Stimulated activated memory B cell treated with anti-CD40 and anti-IgM and Interleukin-4, amounts not matched to agents 10 μg/mL and 1 μg/mL and 100 μg/mL, for 72 hours (primary cell): ENCODE measurements at places on chromosomes 11 and 22.
A peak's percentile ranks its signal among the peaks of the same experiment; 100 is the strongest.

DNA sequence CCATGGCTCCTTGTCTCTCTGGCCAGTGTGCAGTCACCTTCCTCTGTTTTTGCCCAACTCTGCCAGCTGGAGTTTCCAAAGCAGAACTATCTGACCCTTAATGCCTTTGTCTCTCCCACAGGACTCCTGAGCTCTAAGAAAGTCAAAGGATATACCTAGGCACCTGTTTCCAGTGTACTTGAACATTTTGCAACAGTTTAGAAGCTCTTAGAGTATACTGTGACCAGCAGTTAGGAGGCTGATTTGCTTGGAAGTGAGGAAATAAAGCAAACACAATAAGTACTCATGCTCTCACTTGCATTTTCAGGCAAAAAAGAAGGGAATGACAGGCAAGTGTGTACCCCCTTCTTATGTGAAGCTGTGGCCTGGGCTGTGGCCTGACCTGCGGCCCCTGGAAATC, 204.3 kb upstream of the PLET1 start:
- no peak for ATAC-seq

DNA sequence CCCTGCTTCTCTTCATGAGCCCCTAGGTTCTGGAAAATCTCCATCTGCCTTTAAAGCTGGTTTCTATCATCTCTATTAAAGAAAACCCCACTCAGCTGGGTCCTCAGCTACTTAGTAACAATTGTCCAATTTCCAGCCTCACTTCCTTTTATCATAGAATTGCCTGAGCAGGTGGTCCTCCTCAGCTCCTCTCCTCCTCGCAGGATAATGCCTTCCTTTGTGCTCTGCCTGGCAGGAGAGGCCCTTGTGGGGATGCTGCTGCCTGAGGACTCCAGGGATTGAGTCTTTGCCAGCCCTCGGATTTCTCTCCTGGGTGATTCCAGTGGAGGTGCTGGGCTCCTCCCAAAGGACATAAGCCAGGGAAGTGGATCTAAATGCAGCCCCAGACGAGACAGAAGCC, 448.3 kb downstream of the INSC start:
- ATAC-seq, result no peak

GRCh38 chr11:110434952-110435779, 5.4 kb downstream of the FDX1 start:
- ATAC-seq, result no peak

DNA sequence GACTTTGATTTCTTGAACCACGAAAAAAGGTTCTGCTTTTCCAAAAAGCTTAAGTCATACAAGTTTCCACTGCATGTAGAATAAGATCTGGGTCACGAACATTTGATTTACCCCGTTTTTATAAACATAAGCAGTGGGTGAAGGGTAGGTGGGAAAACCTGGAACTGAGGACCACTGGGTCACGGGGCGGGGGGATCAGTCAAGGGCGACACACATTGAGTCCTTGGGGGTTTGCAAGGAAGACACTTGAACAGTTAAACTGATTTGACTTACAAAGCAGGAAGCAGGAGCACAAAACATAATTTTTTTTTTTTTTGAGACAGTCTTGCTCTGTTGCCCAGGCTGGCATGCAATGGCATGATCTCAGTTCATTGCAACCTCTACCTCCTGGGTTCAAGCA, 10.9 kb downstream of the FADS3 start:
- ATAC-seq, result peak; percentile 84

- ATAC-seq, result no peak
Measured at GRCh38 chr11:122665861-122666260, 10.3 kb downstream of the UBASH3B start.

GRCh38 chr11:120682866-120683265, 171.3 kb downstream of the GRIK4 start:
- ATAC-seq, result no peak

DNA sequence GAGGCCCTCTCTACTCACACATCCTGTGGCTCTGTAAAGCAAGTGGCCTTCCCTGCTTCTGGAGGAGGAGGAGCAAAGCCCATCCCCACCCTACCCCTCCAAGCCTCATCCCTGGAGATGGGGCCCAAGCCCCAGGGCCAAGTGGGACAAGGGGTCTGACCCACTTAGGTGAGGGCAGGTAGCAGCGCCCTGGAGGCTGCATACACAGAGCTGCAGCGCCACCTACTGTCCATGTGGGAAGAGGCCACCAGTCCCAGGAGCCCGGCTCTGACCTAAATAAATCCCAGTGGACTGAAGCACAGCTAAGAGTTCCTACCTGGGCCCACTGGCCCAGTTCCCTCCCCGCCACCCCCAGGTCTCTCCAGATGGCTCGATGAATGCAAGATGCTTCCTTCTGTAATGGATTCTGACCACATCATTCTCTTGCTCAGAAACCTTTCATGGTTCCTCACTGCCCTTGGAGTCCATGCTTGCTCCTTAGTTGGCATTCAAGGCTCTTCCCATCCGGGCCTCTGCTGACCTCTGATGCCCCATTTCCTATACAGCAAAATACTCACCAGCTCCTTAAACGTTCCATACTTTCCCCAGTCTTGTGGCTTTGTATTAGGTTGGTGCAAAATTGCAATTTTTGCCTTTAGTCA, 62.1 kb downstream of the THAP12 start:
- ATAC-seq, result peak; percentile 91

DNA sequence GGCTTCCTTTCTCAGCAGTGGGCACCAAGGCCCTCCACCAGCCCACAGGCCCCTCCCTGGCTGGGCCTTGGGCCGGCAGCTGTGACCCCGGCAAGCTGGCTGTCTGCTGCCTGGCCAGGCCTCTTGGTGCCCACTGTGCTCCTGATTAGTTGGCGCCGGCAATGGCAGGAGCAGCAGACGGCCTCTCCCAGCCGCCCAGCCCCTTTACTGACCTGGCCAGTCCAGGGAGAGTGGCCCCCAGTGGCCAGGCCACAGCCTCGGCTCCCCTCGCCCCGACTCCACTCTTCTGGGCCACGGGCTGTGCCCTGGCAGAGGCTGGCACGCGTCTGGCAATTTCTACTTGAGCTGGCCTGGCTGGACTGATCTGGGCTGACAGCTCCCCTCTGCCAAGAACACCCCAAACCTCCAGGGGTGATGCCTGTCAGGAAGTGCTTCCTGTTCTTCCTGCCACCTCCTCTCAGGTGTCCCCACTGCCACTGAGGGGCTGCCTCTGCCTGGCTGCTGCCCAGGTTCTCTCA, 58.1 kb downstream of the CACNA1I start:
- no peak for ATAC-seq

GRCh38 chr11:116853461-116854073, 16.1 kb upstream of the APOA1 start:
- ATAC-seq, result peak; percentile 99

- ATAC-seq, result no peak
Measured at GRCh38 chr11:108672113-108672512, 7.2 kb downstream of the DDX10 start.

DNA sequence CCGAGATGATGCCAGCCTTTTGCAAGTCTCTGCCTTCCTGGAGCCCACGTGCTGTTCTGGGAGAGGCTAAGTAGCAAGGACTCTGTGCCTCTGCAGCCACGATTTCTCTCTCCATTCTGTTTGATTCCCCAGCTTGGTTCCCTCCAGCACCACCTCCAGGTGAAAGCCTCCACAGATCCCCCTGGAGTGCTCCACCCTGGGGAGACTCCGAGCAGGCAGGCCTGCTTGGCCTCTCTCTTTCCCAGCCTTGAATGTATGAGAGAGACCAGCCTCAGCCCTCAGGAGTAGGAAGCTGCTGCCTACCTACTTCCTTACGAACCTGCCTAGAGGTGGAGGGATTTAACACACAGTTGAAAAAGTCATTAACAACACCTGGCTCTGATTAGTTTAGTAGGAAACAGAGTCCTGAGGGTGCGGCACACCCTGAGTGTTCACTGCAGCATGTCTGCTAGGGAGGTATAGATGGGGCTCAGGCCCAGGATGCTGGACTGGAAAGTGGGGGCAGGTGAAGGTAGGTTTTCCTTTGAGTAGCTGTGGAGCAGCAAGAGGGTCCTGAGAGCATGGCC, 22.5 kb downstream of the TMPRSS5 start:
- ATAC-seq, result no peak

DNA sequence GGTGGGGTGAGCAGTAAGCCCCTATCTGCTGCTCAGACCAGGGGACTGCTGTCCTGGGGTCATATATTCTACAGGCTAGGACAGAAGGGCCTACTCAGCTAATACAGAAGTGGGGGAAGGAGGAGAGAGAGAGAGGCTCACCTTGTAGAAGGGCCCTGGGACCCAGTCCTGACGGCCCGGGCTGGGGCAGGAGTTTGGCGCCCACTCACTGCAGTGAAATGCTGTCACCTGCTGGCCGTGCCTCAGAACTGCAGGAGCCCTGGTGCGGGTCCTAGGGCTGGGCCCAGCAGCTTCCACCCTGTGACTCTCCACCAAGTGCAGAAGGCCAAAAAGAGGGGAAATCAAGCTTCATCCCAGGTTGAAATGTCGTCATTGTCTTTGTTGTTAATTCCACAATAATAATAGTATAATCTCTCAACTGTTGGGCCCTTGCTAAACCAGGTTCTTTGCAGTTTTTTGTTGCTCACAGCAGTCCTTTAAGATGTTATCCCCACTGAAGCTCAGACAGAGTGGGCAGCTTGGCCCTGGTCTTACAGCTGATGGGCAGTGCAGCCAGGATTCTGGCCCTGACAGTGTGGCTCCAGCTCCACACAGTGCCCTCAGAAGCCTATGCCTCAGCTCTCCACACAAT, 29.6 kb downstream of the TRIM29 start:
- ATAC-seq, result peak; percentile 61

DNA sequence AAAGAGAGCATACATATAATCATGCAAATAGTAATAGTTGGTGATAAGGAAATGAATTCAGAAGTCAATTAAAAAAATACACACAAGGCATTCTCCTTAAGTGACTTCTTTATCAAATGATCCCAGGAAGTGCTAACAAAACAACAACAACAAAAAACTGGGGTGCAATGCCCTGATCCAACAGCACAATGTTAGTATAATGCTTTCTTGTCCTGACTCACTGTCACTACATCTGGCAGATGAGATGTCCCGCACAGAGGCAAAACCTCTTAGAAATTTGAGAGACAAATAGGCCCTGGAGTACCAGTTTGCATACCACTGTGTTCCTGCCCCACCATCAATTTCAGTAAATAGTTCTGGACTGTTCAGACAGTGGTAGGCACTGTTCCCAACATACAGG, 11.0 kb upstream of the AMBRA1 start:
- ATAC-seq, result no peak

- ATAC-seq, result peak; percentile 44
Measured at GRCh38 chr11:86481399-86481798, 106.7 kb downstream of the CCDC81 start.

GRCh38 chr11:94838027-94838731, 70.0 kb downstream of the AMOTL1 start:
- ATAC-seq, result no peak

- ATAC-seq, result no peak
Measured at GRCh38 chr11:61122761-61123160, 20.5 kb downstream of the CD5 start.

DNA sequence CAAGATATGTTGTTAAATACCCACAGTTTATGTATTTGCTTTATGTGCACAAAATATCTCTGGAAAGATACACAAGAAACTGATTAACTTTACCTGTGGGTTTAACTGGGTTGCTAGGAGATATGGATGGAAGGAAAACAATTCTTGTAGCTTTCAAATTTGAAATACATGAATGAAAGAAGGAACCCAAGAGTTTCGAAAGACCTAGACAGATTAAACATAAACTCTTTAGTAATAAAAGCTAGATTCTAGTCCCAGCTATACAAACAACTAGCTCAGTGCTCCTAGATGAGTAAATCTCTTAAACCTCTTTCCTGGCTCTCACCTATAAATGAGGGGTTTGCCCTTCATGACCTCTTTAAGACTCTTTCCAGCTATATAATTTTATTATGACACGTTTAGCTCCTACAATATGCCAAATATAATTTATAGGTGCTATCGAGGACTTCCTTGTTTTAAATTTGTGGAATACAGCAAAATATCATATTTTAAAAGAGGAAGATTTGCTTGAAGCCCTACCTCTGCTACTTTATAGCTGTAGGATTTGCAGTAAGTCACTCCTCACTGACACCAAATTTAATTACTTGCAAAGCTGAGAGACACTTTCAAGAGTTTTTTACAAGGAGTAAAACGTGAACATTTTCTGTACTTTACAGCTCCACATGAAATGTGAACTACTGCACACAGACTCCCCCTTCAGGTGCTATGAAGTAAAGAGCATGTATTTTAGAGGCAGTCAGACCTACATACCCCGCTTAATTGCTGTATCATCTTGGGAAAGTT, 50.7 kb downstream of the RRAS2 start:
- peak; percentile 49 for ATAC-seq

GRCh38 chr11:16685914-16686313, 52.5 kb upstream of the C11orf58 start:
- no peak for ATAC-seq

DNA sequence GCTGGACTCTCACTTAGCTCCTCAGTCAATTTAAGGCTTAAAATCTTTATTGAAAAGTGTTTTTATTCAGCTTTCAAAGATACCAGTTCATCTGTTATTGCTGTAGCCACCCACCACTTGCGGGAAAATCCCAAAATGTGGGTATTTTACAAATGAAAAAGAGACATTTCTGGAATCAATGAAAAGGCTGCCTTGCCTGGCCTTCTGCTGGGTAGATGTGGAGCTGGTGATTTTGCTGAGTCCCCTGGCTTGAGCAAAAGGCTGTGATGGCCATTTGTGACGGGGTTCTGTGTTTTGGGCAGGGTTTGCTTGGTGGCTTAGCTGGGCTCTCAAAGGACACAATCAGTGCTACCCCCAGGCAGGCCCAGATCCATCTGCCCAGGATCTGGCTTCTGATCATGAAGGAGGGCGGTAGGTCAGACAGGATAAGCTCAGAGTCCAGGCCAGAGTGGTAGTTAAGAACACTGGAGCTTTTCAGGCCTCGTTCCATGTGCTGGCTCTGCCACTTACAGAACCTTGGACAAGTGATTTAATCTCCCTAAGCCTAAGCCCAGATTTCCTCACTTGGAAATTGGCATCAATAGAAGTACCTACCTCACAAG, 36.1 kb downstream of the UBASH3B start:
- ATAC-seq, result no peak

DNA sequence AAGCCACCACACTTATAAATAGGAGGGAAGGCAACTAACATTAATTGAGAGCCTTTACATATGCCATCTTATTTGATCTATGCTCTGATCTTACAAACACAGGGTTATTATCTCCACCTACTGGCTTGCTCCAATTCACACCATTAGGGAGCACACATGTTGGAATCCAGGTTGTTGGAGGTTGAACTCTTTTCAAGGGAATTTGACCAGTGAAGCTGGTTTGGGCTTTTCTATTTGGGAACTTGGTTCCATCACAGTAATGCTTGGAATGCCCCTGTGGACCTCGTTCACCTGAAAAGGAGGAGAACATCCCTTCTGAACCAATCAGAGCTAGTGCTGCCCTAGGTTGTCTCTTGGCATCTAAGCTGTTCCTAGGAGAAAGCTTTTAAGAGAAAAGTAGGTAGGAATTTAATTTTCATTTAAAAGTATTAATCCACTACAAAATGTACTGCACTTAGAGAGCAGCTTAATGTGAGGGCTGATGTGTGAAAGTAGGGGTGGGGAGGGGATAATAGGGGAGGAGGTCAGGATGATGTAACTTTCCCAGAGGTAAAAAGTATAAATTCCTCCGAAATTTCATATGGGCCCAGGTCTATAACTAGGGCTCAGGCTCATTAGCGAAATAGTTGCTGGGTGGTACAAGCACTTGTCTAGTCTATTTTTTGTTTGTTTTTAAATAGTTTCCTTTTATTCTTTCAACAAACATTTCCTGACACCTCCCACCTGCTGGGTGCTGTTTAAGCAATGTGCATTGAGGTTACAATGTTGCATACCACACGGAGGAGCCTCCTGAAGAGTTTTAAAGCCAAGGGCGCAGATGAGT, 7.6 kb upstream of the MICAL2 start:
- ATAC-seq, result no peak
